ENCODE measurements at places on chromosomes 12 and 14.

DNA sequence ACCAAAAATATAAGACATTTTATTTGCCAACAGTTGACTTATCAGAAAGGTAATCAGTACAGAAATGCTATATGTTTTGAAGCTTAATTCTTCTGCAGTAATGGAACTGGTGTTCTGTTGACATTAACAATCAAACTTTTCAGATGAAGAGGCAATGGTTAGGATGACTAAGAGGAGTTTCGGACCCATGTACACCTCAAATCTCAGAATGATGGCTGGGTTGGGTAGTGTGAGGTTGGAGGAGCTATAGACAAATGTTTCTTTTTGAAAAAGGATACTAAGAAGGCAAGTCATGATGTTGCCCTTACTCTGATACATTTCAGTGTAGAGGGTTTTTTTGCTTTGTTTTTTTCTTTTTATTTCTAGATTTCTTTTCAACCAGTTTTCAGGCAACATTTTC, 66.9 kb downstream of the KNTC1 start:
- no peak for DNase-seq

GRCh38 chr14:98154254-98154653, 1117.7 kb downstream of the BCL11B start:
- DNase-seq, result no peak

DNA sequence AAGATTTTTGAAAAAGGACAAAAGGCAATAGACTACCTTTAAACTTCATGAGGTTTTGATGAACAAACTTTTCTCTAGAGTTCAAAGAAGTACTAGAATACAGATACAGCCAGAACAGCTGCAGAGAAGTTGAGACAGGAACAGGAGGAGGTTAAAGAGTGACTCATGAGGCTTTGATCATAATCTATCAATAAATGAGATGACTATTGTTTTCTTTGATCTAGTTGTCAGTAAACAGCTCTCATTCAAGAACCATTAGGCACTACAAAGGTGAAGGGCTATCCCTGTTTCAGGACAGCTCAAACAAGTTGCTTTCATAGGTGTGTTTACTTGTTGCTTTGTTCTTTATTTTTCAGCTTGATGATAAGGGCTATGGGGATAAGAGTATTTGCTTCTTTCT, 2.4 kb downstream of the WASHC3 start:
- no peak for DNase-seq

DNA sequence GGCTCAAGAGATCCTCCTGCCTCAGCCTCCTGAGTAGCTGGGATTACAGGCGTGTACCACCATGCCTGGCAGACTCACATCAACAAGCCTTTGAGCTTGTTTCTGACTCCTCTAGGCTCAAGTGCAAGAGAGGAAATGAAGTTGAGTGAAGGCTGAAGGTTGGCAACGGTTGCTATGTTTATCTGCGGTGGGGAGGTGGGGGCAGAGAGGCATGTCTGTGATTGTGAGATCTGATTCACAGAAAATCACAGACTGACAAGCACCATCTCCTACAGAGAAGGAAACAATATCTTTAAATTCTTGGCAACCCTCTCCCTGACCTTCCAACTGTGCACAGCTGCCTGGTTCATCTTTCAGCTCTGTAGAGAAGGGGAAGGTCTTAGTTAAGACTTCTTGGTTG, 22.1 kb upstream of the NINJ2 start:
- peak; percentile 45 for DNase-seq

DNA sequence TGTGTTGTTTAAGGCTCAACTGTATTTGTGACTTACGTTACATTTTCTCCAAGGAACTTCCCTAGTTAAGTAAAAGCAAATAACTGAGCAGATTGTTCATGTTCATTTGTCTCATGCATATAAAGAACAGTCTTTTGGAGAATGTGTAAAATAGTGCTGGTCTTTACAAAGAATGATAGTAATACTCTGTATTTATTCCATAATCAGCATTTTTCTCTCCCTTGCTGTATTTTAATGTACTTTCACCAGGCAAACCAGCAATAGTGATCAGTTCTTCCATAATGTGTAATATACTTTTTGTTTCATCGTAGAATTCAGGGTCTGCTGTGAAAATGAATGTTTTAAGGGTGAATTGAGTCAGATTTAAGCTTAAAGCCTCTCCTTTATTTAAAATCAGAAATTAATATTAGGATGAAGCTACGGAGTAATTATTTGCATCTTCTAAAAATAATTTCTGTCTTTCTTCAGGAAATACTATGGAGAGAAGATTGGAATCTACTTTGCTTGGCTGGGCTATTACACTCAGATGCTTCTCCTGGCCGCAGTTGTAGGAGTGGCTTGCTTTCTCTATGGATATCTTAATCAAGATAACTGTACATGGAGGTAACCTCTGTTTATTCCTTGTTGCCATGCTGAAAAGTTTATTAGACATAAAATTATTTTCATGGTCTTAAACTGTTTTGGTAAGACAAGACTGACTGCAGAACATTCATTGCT, 141.1 kb downstream of the ANO6 start:
- DNase-seq, result no peak

DNA sequence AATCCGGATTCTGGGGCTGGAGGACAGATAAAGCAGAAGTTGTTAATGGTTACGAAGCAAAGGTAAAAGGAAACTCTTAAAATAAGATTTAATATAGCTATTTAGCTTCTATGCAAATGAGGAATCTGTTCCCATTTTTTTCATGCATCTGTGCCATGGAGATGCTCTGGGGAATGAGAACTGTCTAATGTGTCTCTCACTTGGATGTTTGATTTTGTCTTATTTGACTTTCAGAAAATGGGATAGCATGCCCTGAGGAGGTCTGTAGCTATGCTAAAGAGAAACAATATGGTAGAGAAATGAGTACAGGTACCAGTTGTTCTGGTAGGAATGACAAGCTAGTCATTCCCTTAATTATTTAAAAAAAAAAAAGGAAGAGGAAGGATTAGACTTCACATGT, 24.3 kb downstream of the C12orf76 start:
- DNase-seq, result no peak

DNA sequence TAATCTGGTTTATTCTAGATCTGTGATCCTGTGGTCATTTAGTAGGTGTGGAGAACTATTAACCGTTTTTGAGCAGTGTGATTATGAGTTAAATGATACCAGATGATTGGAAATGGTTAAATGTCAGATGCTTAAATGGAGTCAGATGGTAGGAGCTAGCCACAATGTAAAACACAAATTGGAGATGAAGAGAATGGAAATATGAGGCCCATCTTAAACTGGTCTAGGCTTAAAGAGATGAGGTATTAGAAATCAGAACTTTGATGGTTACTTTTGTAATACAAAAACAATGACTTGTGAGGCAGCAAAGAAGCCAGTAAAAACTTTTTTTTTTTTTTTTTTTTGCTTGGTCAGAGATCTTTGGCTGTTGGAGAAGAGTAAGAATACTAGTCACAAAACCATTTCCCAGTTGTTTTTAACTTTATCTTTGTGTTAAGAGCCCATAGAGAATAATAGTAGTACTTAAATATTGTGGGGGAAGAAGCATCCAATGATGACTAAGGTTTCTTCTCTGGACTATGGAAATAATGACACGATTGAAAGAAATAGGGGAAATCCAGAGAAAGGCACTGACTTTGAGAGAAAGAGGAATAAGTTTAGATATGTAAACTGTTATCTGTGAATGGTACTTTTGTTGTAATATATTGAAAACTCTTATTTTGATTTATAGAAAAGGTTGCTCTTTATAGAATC, 95.9 kb downstream of the WNK1 start:
- DNase-seq, result no peak

DNA sequence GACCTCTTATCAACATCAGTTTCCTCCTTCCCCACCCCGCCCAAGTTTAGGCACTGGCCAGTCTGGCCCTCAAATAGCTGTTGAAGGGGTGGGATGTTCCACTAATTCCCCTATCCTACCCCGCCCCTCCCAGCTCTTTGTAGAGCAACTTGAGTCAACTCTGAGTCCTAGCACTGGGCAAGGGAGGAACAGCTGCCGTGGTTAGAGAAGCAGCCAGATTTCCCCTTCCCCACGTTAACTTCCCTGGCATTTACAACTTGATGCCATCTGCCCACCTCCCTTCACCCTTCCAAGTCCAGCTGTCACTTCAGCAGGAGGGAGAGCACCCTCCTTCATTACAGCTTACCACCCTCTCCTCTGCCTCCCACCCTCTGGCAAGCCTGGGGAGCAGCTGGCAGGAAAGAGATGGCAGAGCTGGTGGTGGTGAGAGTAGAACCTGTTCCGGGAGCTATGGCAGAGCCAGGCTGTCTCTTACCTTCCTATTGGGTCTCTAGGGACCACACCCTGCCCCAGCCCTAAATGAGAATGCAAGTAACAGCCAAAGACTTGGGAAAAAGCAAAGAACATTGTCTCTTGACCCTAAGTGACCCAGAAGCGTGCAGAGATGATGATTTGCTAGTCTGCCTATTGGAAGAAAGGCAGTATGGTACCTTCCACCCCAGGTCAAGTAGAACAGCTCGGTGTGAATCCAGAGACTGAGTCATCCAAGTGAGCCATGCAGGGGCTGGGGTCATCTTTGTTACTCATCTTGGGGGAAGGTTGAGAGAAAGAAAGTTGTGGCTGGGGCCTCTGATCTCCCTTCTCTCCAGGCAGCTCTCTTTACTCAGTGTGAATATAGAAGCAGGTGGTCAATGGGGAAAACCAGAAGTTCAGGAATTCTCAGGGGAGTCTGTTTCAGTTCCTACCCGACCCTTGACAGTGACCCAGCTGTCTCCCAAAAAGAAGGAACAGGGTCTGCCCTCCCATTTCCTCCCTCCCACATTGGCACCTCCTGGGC, 1.5 kb downstream of the BLOC1S1 start:
- DNase-seq, result peak; percentile 95

DNA sequence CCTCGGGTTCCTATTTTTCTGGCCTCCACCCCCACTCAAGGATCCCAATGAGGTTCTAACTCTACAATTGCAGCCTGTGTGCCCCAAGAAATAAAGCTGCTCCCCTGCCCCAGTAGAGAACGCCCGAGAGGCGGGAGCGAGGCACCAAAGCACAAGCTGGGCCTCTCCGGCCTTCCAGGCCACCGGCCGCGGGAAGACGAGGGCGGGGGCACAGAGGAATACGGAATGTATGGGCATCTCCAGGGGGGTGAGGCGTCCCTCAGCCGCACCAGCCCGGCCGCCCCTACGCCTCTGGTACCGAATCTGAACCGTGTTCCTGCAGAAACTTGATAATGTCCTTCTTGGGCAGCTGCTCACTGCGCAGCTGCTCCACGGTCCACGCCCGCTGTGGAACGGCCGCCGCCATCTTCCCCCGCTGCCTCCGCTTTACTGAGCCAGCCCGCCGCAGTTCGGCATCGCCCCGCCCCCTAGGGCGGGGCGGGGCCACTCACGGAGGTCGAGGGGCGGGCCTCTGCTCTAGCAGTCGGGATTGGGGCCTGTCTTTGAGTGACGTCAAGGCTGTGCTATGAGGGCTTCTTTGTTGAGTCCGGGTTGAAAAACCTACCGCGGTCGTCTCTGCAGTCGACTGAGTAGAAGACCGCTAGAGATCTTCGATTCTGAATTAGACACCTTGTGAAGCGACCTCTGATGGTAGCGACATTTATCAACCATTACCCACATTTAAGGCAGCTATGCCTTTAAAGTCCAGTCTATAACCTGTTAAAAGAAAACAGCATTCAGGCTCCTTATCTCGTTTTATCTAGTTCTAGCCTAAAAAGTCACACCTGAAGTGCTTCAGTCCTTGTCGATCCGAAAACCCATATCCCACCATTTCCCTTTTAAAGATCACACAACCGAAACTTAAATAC, at the start of gene FKBP3:
FKBP3 (minus strand) TSS at position 431 of the 908 bp plus-strand sequence; CDS start at position 406, 25 bp downstream.
- DNase-seq, result peak; percentile 99

GRCh38 chr14:50830044-50830931, 674 bp downstream of the NIN start:
- peak; percentile 62 for DNase-seq

DNA sequence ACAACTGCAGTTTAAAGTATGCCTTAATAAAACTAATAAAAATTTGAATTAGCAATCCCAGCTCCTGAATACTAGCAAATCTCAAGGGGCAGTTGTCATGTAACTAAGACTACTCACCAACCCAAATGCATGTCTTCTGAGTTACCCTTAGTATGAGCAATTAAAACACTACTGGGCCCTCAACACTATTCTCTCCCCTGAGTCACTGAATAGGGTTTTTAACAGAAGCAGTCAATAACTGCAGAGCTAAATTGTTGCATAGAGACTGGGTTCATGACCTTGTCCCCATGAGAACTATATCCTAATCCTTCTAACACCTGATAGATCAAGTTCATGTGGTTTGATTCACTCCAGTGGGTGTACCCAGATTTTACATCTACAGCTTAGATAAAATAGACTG, 38.8 kb downstream of the MDM1 start:
- DNase-seq, result no peak

DNA sequence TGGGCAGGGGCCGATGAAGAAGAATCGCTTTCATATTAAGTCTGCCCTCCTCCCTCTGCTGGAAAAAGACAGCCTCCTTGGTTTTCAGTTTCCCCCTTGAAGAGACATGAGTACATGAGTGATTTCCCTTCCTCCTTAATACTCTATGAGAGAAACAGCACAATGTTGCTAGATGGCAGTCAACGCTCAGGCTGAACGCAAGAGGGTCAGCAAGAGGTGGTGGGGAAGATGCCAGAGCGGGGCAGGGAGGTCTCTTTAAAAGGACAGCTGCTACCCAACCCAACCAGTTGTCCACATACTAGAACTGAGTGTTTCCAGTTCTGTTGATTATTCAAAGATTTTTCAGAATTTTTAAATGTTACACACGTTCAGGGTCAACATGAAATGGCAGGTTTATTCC, 22.8 kb downstream of the CRACR2A start:
- no peak for DNase-seq

DNA sequence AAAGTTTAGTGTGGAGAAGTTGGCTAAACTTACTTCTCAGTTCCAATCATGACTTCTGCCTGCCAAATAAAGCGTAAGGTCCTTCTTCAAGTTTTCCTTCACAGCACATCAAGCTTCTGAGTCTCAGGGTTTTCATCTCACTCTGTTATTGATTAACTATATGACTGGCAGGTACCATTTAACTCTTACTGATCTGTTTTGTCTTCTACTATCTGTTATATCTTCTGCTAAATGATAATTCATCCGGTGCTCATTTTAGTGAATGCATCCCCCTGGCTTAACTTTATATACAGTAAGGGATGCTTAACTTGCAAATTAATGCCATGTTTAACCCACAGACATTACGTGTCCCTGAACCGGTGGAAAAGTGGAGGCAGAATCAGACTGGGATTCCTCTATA, 20.7 kb downstream of the LGR5 start:
- DNase-seq, result no peak

DNA sequence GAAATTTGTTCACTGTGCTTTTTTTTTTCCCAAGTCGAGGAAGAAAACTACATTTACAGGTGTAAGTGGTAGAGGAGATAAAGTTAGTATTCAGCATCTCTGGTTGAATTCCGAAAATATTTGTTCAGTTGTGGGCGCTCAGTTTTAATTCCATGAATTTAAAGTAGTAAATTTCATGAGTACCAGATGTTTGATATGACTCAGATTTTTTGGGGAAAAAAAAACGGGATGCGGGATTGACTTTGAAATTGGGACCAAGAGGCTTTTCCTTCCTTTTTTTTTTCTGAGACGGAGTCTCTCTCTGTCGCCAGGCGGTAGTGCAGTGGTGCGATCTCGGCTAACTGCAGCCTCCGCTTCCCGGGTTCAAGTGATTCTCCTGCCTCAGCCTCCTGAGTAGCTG, 1.6 kb downstream of the TULP3 start:
- no peak for DNase-seq

All from NCI-H2171 (cell line).